Bronchial smooth muscle cell (primary cell): ENCODE measurements at places on chromosomes 5 and 9. TPM values are rescaled to one million over a fixed set of nuclear protein-coding genes. Genes with fewer than 3 reads are reported as not detected.

The RANBP3L gene
- total RNA-seq, result under 0.01 and 1.1 TPM in 2 replicates

The KCNV2 gene
- total RNA-seq, result not detected in 2 replicates

The C9 gene
- 0.16 and 0.17 TPM in 2 replicates for total RNA-seq

The FER gene
- 24.1 and 28.0 TPM in 2 replicates for total RNA-seq

The EGFLAM gene
- 0.16 and 0.26 TPM in 2 replicates for total RNA-seq

The FOXI1 gene
- total RNA-seq, result not detected in 2 replicates

The LHX2 gene
- total RNA-seq, result not detected in 2 replicates

The PCDHGA9 gene
- 2.9 and 3.8 TPM in 2 replicates for total RNA-seq

The PRDM9 gene
- total RNA-seq, result not detected in 2 replicates
